ENCODE measurements at places on chromosomes 5 and 9.

DNA sequence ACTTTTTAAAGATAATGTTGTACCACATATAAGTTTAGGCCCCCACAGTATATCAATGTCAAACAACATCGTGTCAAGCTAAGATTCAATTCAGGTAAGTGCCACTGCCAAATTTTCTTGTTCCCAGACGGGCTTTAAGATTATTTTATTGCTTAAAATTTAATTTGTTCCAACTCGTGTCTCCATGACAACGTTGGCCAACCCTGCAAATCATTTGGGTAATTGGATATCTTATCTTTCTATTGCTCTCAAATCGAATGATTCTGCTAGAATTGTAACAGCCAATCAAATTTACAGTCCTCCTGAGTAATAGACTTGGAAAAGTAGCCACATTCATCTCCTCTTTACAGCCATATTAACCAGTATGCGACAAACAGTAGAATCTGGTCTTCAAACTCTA is 19.5 kb downstream of the TLE1 start:
- no peak for DNase-seq

DNA sequence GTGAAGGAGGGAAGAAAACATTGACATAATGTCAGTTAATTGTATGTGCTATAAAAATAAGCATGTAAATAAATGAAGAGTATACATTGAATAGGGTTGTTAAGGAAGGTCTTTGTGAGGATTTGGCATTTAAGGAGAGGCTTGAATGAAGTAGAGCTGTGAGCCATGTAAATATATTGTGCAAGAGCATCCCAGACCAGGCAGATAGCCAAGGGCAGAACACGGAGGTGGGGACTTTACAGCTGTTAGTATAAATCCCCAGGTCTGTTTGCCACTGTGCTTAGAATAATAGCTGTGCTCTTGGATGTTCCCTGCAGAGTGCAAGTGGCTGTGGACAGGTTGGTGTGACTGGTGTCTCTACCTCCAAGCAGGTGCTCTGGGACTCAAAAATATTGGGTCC is 211.7 kb downstream of the LRRC70 start:
- DNase-seq: no peak

- no peak for DNase-seq
These were observed 75.7 kb downstream of the PTCH1 start for GRCh38 chr9:95441081-95441480.

DNA sequence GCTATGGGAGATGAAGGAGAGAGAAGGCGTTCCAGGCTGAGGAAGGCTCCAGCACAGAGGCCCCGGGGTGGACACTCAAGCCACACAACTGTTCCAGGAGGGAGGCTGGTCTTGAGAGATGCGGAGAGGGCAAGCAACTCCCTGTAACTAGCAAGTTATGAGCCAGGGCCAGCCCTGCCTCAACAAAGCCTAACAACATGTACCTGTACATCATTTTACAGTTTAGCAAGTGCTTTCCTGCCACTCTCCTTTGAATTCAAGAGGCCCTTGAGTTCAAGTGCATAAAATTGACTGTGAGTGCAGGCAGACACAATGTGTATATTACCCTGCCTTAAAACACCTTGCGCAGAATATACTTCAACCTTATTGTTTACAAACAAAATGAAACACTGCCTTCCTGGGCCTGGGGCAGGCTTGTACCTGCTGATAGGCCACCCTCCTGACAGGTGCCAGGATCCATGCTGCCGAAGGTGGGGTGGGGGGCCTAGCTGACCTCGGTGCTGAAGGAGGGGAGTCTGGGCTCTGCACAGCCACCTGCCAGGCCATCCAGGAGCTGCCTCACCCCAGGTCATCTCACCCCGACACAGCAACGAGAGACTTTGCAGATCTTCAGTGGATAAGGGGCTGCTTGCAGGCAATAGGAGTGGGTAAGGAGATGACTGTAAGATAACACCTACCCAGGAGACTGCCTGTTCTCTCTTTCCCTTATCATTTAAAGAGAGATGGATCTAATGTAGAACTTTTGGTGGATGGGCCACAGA is 80.0 kb downstream of the PPARGC1B start:
- no peak for DNase-seq

- DNase-seq: no peak
These were observed 3.4 kb upstream of the ESM1 start for GRCh38 chr5:54988817-54989216.

- no peak for DNase-seq
These were observed 11.9 kb upstream of the NXNL2 start for GRCh38 chr9:88523056-88523455.

DNA sequence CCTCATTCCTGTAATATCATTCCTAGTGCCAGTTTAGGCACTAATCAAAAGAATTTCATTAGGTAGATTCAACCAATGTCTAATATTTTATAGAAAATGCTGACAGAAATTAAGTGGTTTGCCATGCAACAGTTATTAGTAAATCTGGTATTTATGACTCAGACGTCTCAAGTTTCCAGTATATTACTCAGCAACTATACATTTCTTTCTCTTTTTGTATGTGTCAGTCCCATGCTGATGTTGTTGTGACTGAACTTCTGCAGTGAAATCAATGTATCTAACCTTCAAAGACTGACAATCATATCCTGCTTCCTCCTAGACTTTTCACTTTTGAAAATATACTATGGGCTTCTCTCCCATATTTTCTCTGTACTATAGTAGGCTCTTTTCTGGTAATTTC is 822.5 kb downstream of the NR2F1-AS1 start:
- no peak for DNase-seq

GRCh38 chr9:37437010-37437409 is 14.5 kb downstream of the GRHPR start:
- DNase-seq: no peak

- no peak for DNase-seq
These were observed 19.8 kb downstream of the DYNC2I2 start for GRCh38 chr9:128636556-128637530.

GRCh38 chr5:179406031-179406961 is 61.0 kb upstream of the ADAMTS2 start:
- no peak for DNase-seq

DNA sequence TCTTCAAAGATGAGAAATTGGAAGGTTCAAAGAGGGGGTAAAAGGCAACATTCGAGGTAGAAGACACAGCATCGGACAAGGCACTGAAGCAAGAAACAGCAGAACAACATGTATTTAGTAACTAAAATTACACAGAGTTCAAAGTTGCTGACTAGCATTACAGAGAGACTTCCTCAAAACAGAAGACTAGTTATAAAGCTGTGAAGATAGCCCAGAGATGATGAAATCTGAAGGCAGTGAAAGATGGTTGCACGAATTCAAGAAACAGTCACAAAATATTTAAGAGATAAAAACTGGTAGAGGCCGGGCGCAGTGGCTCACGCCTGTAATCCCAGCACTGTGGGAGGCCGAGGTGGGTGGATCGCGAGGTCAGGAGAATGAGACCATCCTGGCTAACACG is 16.3 kb downstream of the MAPKAP1 start:
- no peak for DNase-seq

DNA sequence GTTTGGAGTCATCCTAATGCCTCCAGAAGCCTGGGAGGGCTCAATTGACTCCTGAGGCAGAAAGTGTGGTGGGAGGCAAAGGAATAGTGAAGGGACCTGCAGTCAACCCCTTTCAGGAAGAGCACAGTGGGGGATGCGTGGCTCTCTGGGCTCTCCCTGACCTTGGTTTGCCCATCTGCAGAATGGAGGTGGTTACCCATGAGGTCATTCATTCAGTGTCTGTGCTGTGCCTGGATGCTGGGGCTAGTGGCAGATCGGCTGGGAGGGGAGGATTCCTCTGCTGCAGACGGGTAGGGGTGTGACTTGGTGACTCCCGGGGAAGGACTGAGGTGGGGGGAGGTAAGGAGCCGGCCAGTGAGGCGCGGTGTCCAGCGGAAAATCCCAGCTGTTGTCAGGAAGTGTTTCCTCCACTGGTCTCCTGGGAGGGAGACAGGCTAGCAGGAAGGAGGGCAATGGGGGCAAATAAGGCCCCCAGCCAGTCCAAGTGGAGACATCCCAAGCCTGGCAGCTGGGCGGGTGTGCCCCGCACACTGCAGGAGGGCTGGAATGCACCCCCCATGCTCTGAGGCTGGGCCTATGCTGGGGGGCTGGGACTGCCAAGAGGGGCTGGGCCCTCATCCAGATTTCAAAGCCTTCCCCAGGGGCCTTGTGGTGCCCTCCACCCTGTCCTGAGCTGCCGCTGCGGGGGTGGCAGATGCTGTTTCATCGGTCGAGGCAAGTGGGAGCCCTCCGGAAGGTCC is 10.9 kb downstream of the CXXC5 start:
- no peak for DNase-seq
